ENCODE measurements at places on chromosomes 2 and 18. TPM values are rescaled to one million over a fixed set of nuclear protein-coding genes. Genes with fewer than 3 reads are reported as not detected.

Gene POTEJ
- total RNA-seq = not detected

Gene WNT10A
- not detected for total RNA-seq

Gene EFR3B
- 2.4 TPM for total RNA-seq

Gene CNPPD1
- total RNA-seq = 31.5 TPM

Gene CDH20
- 0.13 TPM for total RNA-seq

Gene ZSWIM2
- total RNA-seq = 0.10 TPM

Gene SLC30A3
- total RNA-seq = 0.03 TPM

Gene TUBA3E
- total RNA-seq = not detected

Gene WDR33
- 32.6 TPM for total RNA-seq

Gene STPG4
- 0.20 TPM for total RNA-seq

Gene COL3A1
- total RNA-seq = 3,551 TPM

Gene OBSL1
- 64.4 TPM for total RNA-seq

Gene DQX1
- 0.07 TPM for total RNA-seq

Gene SP140
- 0.52 TPM for total RNA-seq

Gene MERTK
- total RNA-seq = 0.69 TPM

Gene ACAA2
- 28.4 TPM for total RNA-seq

Gene DSG2
- 5.2 TPM for total RNA-seq

Gene CNDP2
- total RNA-seq = 68.5 TPM

Gene PLA2R1
- total RNA-seq = 33.7 TPM

Gene LYPD6
- 0.07 TPM for total RNA-seq

Gene SLC4A3
- total RNA-seq = 4.0 TPM

Gene CHST9
- not detected for total RNA-seq

Gene ASTL
- not detected for total RNA-seq

Gene DTYMK
- 12.4 TPM for total RNA-seq

Gene INHBB
- total RNA-seq = 0.52 TPM

Gene FAHD2A
- 26.5 TPM for total RNA-seq

Gene C2orf80
- not detected for total RNA-seq

Gene TWIST2
- total RNA-seq = 20.7 TPM

Gene ATIC
- total RNA-seq = 42.4 TPM

Gene OXER1
- not detected for total RNA-seq

Gene GPR39
- total RNA-seq = 6.4 TPM

Gene CFAP53
- total RNA-seq = 0.46 TPM

Gene POMC
- 1.2 TPM for total RNA-seq

Gene PTPRN
- 23.5 TPM for total RNA-seq

Gene RMND5A
- total RNA-seq = 20.6 TPM

Gene GCKR
- 8.5 TPM for total RNA-seq

Gene DPP10
- total RNA-seq = not detected

Gene SLC9A2
- total RNA-seq = not detected

Gene LHCGR
- total RNA-seq = not detected

Gene RESP18
- not detected for total RNA-seq

Gene CPO
- not detected for total RNA-seq

Gene PAX8
- 1.6 TPM for total RNA-seq

Gene CFAP221
- 0.13 TPM for total RNA-seq

Gene ELOA2
- total RNA-seq = not detected

Gene DYNAP
- not detected for total RNA-seq

Gene CRYBA2
- total RNA-seq = not detected

Gene ALLC
- total RNA-seq = not detected

Gene REG1B
- not detected for total RNA-seq

Gene HSBP1L1
- 3.9 TPM for total RNA-seq

Gene PROC
- 0.26 TPM for total RNA-seq

Gene SNORC
- 1.6 TPM for total RNA-seq

Gene ITGA4
- total RNA-seq = 53.7 TPM

Gene NCKAP5
- total RNA-seq = 0.76 TPM

Gene FNDC4
- 52.9 TPM for total RNA-seq

Gene SLC16A14
- total RNA-seq = 1.8 TPM

Gene PPP1CB
- 165 TPM for total RNA-seq

Gene ZNF385B
- total RNA-seq = not detected

Gene HNRNPLL
- total RNA-seq = 40.3 TPM
